A549 treated with CpdA at 1 μM for 4 hours (cell line): ENCODE measurements at places on chromosomes 1 and 21. TPM values are rescaled to one million over a fixed set of nuclear protein-coding genes. Genes with fewer than 3 reads are reported as not detected.

LCE1C gene
- total RNA-seq: not detected in 5 replicates

SLC9C2 gene
- not detected in 5 replicates for total RNA-seq

ECM1 gene
- 1.8 to 2.6 TPM (median 2.2 TPM) in 5 replicates for total RNA-seq

MRPL24 gene
- total RNA-seq: 176 to 207 TPM (median 198 TPM) in 5 replicates

S100A7 gene
- total RNA-seq: not detected in 5 replicates

KCNQ4 gene
- total RNA-seq: 0.14 to 0.39 TPM (median 0.25 TPM) in 5 replicates
